ENCODE measurements at places on chromosomes 5 and 9.

DNA sequence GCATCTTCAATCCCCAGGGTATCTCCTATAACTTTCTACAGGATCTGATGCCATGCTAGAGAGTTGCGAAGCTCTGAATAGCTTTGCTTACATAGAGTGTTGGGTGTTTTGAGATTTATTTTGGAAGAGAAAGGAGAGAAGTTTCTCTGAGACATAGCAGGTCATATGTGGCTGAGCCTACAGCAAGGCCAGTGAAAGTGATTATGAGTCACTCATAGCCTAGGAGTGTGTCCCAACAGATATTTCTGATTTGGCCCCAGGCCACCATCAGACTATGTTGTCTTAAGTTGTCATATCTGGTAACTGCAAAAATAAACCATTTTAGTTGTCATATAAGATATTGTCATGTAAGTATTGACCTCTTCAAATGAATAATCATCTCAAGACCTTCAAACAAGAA lies 132.0 kb upstream of the RAI14 start:
- DNase-seq = no peak

GRCh38 chr5:3601061-3601710 lies 5.6 kb downstream of the IRX1 start:
- no peak for DNase-seq

GRCh38 chr5:167814828-167815227 lies 476.6 kb upstream of the WWC1 start:
- no peak for DNase-seq

GRCh38 chr5:171850324-171850947 lies 64.8 kb downstream of the SMIM23 start:
- no peak for DNase-seq

- no peak for DNase-seq
Observed at GRCh38 chr5:149240354-149240998, 31.2 kb upstream of the AFAP1L1 start.

GRCh38 chr9:91533382-91533781 lies 109.8 kb upstream of the NFIL3 start:
- DNase-seq = no peak

DNA sequence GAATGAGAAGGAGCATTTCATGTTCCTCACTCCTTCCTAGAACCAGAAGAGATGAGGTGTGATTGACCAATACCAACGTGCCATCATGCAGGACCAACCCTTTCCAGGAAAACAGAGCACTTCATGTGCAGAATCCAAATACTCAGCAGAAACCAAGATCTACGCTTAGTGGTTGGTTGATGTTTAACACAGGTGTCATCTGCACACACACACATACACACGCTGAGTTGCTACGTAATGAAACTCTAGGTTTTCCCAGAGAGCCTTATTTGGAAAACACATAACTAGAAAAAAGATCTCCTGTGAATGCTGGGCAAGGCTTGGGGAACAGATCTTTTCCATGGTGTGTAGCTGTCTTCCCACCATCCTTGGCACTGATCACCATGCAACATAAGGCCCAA lies 21.1 kb upstream of the ZNF622 start:
- DNase-seq = no peak

DNA sequence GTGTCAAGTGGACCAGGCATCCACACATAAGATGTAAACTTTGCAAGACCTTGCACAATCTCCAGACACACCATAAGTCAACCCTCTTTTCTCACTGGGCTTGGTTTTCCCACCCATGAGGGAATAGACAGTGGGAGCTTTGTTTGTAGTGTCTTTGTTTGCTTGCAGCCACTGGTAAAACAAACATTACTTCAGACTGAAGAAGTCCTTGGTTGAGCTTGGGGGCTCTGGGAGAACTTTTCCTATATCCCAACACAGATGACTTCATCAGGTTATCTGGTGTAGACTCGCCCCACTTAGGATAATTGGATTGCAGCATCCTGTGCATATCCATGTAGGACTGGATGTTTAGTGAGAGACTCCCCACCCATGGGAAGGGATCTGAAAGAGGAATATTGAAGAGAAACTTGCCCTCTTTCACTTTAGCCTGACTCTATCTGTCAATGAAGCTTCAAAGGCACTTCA lies 11.5 kb upstream of the ADGRV1 start:
- DNase-seq = no peak

GRCh38 chr9:83521011-83521410 lies 17.2 kb downstream of the FRMD3 start:
- no peak for DNase-seq

DNA sequence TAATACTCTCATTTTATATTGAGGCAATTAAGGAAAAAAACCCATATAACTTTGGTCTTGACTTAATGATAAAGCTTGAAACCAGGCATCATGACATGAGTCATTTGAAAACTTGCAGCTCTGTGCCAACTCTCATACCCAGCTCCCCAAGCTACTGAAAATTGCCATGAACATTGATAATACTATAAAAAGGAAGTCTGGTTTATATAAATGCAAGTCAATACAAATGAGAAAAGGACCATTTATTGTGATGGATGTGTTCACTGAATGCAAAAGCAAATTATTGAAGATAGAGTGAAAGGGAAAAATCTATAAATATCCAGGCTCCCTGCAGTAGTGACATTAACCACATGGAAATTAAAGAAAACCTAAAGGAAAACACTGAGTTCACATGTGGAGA lies 116.3 kb downstream of the DEPDC1B start:
- no peak for DNase-seq

- DNase-seq = no peak
Observed at GRCh38 chr5:151703227-151703626, 16.5 kb upstream of the SPARC start.

- DNase-seq = no peak
Observed at GRCh38 chr5:16536818-16537217, 71.2 kb upstream of the ZNF622 start.

- no peak for DNase-seq
Observed at GRCh38 chr5:135993880-135994636, 34.7 kb upstream of the TGFBI start.

DNA sequence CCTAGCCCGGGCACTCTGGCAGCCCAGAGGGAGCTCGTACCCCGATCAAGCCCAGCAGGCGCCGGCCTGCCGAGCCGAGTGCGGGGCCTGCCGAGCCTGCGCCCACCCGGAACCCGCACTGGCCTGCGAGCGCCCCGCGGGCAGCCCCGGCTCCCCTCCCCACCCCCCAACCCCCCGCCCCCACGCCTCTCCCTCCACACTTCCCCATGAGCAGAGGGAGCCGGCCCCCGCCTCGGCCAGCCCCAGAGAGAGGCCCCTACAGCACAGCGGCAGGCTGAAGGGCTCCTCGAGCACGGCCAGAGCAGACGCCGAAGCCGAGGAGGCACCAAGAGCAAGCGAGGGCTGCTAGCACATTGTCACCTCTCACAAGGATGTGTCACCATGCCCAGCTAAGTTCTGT lies 36.2 kb upstream of the CCDC180 start:
- no peak for DNase-seq

DNA sequence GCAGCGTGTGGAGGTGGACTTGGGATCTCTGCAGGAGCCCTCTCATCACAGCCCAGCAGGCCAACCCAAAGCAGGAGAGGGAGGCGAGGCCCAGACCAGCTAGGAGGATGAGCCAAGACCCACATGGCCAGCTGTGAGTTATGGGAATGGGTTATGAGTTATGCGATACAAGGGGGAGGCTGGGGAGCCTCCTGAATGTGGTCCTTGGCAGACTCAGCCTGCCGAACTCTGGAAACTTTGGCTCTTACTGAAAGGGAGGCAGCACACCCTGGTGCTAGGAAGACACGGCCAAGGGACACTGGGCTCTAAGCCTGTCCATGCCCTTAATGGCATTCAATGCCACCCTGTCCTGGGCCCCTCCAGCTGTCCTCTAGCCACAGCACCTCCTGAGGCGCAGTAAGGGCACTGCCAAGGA lies 7.7 kb upstream of the VAV2 start:
- no peak for DNase-seq

Data from NCI-H1048 (cell line).